ENCODE measurements at places on chromosomes 3 and 15.
A peak's percentile ranks its signal among the peaks of the same experiment; 100 is the strongest.

DNA sequence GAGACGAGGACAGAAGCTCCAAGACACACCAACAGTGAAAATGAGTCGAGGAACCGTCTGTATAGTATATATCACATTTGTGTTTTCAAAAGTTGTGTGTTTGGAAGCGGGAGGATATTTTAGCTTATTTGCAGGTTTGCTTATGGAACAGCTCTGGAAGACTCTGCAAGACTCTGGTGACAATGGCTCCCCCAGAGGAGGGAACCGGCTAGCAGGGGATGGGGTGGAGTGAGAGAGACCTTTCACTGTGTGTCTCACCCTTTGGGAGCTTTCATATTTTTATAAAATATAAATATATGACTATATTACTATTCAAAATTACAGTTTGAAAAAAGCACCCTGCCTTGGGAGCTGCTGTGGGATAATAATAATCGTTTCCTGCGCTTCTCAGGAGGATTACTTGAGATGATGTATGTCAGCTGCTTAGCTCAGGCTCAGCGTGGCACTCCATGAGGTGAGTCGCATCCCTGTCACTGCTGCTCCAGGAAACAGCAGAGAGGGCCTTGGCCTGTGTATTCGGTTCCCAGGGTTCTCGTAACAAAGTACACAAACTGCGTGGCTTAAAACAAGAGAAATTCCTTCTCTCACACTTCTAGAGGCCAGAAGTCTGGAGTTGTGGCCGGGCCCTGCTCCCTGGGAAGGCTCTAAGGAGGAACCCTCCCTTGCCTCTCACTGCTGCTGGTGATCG lies 183.9 kb downstream of the FAM43A start:
- DNase-seq: no peak

DNA sequence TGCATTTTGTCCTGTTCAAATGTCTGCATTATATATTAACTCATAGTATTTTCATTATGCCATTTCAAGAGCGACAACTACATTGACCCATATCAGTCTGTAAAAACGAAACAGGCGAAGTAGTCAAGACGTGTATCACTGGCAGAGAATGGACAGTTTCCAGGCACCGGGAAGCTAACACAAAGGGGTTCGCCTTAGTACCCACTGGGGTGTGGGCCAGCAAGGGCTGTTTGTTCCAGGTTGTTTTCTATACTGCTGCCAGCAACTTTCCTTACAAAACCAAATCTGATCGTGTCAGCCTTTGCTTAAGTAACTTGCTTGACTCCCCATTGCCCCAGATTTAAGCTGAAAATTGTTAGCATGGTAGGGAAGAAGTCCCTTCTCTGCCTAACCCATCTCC lies 87.1 kb downstream of the CGNL1 start:
- no peak for DNase-seq

DNA sequence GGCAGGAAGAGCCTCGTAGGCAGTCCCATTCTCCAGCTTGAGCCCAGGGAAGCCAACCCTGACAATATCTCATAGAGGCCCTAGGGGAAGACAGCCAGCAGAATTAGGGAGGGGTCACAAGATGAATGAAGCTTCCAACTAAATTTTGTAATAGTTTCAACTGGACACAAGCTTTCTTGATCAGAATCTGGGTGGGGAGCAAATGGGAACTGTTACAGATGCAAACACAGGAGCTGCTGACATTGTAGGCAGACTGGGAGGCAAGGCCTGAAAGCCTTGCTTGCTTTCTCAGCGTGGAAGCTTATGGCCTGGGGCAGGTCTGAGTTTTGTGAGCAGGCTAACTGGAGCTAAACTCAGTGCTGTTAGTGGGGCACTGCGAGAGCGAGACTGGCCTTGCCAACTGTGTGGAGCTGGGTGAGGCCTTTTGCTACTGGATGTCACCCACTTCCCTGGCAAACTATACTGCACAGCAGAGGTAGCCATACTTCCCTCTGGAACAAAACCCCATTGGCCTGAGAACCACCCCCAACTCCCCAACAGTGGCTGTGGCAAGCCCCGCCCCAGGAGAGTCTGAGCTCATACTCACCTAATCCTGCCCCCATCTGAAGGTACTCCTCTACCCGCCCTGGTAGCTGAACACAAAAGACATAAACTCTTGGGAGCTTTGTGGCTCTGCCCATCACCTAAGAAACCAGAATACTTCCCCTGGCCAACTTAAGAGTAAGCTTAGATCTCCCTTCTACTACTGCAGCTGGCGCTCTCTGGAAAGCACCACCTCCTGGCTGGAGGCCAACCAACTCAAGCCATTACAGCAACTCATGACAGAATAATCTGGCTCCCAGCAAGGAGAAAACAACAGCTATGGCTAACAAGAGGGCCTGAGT lies 42.9 kb downstream of the CFAP20DC start:
- no peak for DNase-seq

DNA sequence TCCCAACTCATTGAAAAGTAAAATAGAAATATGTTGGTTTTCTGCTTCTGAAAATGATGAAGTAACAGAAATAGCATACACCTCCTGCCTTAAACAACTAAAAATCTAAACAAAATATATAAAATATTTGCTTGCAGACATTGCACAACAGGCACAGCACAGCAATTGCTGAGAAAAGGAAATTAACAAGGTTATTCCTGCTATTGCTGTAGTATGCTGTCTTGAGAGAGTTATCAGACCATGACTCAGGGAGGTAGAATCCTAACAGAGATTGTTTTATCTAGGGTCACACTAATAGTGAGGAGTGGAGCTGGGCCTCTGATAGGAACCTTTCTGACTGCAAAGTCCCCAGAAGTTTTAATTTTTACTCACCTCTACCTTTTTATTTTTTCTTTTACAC lies 72.6 kb downstream of the ZBTB20 start:
- DNase-seq: no peak

DNA sequence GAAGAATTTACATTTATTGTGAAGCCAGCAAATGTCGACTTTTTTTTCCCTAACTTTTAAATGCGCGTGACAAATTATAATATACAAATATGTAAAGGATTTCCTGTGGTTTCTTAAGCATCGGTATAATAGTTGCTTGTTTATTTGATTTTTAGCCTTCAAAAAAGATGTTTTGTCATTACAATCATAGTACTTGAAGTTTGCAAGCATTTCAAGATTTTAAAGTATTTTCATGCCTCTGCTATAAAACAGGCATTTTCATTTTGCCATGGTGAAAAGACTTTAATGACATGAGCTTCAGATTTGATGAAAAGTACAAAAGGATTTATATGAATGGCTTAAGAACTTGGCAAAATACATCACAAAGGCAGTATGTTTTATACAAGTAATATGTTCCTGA lies 9.4 kb upstream of the P2RY12 start:
- DNase-seq: no peak

- no peak for DNase-seq
Observed at GRCh38 chr15:94602754-94603470, 371.6 kb downstream of the MCTP2 start.

- DNase-seq: no peak
Observed at GRCh38 chr3:157979022-157979421, 127.2 kb downstream of the SHOX2 start.

GRCh38 chr3:196590279-196590678 lies 21.8 kb downstream of the FBXO45 start:
- no peak for DNase-seq

DNA sequence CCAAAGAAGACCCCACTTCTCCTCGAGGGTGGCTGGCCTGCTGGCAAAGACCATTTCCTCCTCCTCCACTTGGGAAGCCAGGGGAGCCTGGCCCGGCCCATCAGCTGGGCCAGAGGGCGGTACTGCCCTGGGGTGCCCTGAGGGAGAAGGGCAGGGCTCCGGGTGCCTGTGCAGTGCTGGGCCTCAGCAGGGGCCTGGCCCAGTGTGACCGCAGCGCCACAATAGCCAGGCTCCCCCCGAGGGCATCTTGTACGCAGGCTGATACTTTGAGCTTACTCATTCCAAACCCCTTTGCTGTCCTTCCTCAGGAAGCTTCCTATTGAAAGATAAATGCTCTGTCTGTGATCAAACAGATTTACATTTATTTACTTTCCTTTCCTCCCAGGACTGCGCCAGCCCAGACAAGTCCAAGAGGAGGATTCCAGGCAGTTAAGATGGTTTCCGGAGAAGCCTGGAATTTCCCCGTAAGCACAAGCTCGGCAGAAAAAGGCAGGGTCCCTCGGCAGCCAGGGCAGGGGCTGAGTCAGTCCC lies 240.1 kb downstream of the XXYLT1 start:
- peak; percentile 32 for DNase-seq

DNA sequence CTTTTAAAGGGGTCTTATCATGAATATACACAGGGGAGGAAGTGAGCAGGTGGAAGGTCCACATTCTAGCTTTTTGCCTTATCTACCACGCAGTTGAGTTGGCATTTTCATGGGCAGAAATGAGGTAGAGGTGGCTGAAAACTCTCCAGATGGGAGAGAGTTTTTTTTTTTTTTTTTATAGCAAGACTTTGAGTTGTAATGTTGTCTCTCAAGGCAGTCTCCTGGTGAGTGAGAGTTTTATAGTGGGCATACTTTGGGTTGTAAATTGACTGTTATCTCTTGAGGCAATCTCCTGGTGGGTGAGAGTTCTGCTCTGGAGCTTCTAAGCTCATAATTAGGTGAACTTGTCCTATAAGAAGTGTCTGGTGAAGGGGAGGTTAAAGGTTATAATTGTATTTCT lies 191.7 kb upstream of the NAALADL2 start:
- no peak for DNase-seq

- DNase-seq: no peak
Observed at GRCh38 chr3:81916890-81917289, 155.4 kb upstream of the GBE1 start.

GRCh38 chr3:86951322-86951721 lies 39.6 kb downstream of the VGLL3 start:
- DNase-seq: peak; percentile 20

DNA sequence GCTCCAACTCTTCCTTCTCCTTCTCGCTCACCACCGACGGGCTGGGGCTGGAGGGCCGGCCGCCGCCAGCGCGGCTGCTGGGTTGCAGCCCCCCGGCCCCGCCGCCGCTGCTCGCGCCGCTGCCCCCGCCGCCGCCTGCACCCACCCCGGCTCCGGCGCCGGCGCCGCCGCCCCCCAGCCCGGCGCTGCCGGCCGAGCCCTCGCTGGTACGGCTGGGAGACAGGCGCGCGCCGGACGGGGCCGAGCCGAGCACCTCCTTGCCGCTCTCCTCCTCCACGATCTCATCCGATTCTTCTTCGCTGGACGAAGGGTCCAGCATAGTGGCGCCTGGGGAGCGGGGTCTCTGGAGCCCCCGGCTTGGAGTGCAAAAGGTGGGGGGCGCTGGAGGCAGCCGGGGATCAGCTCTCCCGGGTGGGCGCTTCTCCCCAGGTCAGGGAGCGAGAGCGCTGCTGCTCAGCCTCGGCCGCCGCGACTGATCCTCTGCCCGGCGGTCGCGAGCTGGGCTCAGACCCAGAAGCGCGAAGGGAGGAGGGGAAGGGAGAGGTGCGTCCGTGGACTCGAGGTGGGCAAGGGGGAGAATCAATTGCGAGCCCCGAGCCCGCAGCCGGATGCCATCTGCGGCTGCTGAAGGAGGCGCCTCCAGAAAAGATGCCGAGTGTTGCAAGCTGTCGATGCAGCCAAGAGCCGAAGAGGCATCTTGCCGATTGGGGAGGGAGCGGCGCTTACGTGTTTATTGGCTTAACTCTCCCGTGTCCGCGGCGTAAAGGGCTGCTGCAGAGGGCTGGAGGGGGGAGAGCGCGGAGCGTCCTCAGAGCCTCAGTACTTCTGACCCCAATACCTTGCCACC lies at the start of gene CADPS:
Gene CADPS, minus strand, starts transcription at position 706 of the 847 bp plus-strand sequence. Its CDS starts 387 bp downstream, at position 319.
- DNase-seq: no peak

DNA sequence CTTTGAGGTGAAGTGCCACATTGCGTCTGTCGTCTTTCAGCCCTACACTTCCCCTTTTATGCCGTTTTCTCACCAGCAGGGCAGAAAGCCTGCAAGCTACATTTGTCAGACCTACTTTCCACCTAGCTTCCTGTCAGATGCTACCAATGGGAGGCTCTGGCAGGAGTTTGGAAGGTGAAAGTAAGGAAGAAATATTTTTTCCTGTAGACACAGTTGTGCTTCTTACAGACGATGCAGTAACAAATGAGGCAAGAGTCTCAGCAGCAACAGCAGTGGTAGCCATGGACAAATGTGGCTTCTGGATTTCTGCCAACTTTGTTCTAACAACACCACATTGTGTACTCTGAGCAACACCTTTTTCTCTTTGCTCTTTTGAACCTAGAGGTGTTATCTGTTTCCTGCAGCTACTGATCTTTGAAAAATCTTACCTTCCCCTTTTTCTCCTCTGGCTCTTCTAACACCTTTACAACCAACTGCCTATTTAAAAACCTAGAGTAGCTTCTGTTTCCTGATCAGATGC lies 70.6 kb upstream of the STT3B start:
- no peak for DNase-seq

- DNase-seq: no peak
Observed at GRCh38 chr15:40747685-40748631, 7.1 kb downstream of the RMDN3 start.

- DNase-seq: no peak
Observed at GRCh38 chr15:69138963-69139362, 21.5 kb upstream of the GLCE start.

DNA sequence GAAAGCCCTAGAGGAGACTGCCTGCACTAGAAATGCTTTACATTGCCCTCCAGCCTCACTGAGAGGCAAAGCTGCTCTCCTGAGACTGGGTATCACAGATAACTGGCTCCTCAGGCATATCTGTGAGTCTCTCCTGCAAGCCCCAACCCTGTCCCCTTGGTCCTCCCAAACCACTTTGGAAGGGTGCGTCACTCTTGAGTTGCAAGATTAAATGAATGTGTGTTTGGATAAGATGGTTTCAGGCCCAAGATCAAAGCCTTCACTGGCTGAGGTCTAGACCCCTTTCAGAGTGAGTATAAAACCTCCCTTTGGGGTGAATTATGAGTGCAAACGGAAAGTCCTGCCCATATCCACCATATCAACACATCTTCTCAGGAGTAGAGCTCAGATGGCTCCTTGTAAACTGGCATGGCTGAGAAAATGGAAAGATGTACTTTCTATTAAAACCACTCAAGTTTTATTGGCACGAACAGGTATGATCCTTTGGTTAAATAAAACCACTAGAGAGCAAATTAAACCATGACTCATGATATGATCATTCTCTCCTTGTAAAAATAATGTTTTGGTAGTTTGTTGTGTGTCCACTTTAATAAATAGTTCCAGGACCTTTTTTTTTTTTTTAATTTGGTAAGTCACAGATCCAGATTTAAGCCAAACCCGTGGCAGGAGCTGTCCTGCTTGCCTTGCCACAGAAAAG lies 164.0 kb downstream of the CHST2 start:
- DNase-seq: no peak

DNA sequence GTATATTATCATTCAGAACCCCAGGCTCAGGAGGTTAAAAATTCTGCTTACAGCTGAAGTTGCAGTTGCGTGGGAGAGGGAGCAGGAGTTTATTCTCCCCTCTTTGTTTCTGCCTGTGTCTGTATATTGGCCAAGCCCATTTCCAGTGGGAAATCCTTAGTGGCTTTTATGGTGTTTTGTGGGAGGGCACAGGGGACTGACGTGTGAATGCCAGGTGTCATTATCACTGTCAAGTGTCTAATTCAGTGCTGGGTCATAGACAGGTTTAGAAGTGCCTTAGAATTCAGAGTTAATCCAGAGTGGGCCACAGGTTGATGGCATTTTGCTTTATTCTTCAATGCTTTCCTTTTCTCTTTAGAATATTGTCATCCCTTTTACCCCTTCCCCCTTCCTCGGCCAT lies 33.4 kb downstream of the SLCO3A1 start:
- DNase-seq: no peak

All from amniotic stem cell (primary cell).